Stimulated activated CD4-positive, alpha-beta T cell treated with anti-CD3 and anti-CD28 coated beads, Interleukin-15, amount 100 ng/mL, for 1 hour (primary cell): ENCODE measurements at places on chromosomes 11 and 22.

- DNase-seq = no peak
These were observed 2.2 kb downstream of the CPT1B start for GRCh38 chr22:50576070-50576469.

DNA sequence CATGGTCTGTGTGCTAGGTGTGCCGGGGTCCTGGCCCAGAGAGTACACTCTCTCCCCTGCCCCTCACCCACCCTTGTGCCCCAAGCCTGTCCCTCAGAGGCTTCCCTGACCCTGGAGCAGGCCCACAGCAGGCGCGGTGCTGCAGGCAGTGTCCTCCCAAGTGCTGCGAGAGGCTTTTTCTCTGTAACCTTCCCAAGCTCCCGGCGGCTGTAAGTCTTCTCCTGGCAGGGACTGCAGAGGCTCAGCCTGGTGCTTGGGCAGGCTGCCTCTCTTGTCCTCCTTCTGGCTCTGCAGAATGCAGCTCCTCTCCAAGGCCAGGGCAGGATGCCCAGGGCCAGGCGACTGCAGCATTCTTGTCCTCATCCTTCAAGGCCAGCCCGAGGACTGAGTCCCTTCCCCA, 15.9 kb downstream of the RFPL1 start:
- no peak for DNase-seq

DNA sequence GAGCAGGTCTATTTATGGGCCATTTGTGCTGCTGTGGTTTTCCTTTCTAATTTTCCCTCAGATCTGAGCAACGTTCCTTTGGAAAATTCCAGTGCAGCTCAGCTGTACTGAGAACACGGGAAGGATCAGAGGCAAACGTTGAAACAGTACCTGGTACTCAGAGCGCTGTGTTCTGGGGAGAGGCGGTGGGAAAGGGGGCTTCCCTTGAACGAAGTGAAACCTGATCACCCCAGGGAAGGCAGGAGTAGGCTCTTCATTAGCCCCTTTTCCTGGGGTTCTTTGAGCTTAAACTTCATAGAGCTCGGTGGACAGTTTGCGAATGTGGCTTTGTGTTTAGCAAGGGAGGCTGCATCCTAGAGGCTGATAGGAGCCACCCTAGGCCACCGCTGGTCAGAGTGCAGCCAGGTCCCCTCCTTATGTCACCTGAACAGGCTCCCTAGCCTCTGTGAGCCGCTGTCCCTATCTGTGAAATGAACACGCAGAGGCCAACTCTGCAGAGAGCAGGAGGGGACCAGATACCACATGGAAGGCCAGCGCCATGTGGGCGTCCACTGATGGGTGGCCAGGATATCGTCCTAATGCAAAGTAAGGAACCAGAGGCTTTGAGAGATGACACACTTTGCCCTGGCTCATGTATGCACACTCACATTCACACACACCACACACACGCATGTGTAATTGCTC, 1464.8 kb downstream of the BRD1 start:
- no peak for DNase-seq

- no peak for DNase-seq
These were observed 32.8 kb upstream of the SCUBE1 start for GRCh38 chr22:43375951-43376455.

- DNase-seq = no peak
These were observed 26.6 kb upstream of the CABP7 start for GRCh38 chr22:29693161-29693560.

- DNase-seq = no peak
These were observed 99.0 kb downstream of the UVRAG start for GRCh38 chr11:75913984-75914383.

GRCh38 chr11:128759597-128759996, 65.7 kb downstream of the FLI1 start:
- DNase-seq = no peak

GRCh38 chr11:119722281-119722794, 6.7 kb downstream of the NECTIN1 start:
- DNase-seq = no peak

DNA sequence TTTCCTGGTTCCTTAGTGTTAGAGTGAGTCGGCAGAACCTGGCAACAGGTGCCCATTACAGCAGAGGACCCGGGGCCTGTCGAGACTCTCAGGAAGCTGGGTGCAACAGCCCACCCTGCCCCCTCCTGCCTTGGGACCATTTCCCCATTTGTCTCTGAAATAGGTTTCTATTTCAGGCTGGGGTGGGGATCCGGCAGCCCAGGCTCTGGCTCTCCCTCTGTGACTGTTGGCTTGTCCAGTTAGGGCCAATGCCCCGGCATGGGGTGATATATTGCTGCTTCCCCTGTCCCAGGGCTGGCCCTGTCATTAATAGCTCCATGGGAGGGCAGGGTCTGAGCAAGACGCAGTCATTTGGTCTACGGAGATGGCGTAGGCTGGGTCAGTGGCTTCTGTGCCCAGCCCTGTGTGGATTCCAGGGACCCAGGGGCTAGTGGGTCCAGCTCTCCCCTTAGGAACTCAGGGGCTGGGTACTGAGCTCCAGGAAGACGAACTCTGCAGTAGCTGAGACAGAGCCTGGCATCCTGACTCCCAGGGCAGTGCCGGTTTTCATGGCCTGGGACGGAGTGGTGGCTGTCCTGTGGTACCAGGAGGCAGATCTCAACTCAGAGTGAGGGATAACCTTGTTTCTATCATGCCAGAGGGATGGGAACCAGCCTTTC, 2.7 kb downstream of the P2RY6 start:
- no peak for DNase-seq

DNA sequence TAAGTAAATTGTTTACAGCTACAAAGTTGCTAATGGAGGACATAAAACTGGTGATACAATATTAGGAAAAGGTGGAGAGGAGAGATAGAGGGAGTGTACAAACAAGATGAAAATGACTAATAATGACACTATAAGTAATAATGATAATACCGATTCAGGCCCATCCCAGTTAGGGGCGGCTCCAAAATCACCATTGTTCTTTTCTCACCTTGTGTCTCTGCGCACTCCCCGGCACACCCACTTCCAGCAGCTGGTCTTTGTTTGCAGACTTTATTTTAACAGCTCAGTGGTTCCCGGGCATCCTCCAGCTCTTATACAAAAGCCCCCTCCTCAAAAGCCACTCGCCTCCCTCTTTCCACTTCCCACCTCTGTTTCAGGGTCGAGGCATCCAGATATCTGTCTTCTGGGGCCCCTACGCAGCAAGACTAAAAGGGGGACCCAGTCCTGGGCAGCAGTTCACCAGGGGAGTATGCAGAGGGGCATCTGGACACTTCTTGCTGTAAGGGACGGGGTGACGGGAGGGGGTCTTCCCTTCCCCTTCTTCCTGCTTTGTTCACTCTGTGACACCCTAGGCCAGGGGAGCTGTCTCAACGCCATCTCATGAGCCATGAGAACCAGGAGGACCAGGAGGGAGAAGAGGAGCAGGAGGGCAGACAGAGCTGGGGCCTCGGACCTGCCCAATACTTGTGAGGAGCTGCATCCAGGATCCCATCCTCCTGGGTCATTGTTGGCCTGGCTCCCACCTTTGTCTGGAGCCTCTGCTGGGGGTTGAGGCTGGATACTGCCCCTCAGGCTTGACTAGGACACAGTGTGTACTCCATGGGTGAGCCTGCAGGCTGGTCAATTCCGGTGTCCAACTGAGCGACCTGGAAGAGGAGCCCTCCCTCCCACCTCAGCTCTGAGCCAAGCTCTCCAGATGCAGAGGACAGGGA, 2.7 kb downstream of the APOL2 start:
- DNase-seq = no peak
